ENCODE measurements at places on chromosomes 12 and 14.

DNA sequence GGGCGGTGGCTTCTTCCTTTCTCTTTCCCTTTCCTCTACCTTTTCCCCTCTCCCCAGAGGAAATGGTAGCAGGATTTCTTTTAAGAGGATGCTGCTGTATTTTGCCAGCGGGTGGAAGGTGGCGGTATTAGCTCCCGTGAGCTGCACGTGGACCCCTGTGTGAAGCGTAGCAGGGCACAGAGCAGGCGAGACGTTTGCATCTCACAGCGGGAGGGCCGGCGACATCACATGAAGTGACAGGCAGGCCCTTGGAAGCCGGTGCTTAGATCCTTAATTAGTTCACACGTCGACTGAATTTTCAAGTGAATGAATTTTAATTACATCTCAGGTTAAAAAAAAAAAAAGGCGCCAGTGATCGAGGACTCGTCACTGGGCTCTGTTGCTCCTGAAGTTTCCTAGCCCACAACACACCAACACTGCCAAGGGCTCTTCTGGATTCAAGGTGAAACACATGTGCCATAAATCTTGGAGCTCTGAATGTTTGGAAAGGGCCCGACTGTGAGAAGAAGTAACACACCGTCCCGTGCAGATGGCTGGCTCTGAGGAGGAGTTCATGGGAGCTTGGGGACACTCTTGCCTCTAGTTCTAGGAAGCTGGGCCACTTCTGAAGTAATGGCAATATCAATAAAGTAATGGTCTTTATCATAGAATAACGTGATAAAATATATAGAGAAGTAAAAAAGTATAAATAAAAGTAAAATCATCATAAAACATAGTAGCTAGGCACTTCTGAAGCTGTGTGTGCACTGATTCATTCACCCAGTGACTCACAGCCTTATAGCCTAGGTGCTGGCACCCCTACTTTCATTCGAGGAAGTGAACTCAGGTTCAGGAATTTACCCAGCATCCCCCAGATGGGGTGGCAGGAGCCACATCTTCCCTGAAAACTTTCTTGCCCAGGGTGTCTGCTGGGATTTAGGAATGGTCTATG is 75.3 kb downstream of the AACS start:
- peak; percentile 83 for DNase-seq

DNA sequence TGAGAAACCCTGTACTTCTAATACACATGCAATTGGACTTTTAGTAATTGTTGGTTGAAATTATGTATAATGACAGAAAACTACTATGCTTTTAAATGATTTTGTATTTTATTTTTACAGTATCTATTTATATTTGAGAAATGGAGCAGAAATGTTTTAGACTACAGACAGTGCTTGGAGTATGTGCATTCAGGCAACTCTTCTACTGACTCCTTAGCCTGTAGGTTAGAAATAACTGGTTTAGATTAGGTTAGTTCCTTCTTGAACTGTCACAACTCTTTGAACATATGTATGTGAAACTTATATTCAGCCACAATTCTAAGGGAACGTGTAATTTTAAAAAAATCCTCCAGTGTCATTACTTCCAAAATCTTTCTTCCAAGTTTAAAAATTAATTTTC is 1.7 kb downstream of the FGFR1OP2 start:
- DNase-seq: no peak

- DNase-seq: no peak
Measured at GRCh38 chr12:82963956-82964355, 277.2 kb downstream of the TMTC2 start.

DNA sequence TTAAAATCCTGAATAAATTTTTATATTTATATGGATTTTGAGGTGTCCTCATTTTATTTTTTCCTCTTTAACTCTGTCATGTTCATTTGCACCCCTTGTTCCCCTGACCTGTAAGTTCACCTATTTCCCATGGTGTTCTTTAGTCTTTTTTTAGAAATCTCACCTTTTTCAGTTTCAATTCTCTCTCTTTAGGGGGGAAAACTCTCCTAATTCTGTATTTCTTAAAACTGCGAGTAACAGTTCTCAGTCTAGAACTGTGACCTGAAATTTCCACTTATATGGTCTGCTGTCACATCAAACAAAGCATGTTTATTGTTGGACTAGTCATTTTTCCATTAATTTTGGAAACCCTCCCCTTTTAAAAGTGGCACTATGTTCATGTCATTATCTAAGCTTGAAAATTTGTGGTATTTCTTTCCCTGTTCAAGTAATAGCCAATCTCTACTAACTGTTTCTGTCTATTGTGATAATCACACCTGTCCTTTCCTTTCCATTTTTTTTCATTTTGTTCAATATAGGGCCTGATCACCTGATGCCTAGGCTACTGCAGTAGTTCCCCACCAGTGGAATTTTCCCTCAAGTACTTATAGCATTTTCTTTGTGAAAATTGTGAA is 14.0 kb upstream of the FBXO33 start:
- no peak for DNase-seq

- DNase-seq: no peak
Measured at GRCh38 chr12:93317227-93317626, 60.5 kb upstream of the NUDT4 start.

- DNase-seq: peak; percentile 93
Measured at GRCh38 chr12:18998343-18999261, 130.9 kb upstream of the PLEKHA5 start.

DNA sequence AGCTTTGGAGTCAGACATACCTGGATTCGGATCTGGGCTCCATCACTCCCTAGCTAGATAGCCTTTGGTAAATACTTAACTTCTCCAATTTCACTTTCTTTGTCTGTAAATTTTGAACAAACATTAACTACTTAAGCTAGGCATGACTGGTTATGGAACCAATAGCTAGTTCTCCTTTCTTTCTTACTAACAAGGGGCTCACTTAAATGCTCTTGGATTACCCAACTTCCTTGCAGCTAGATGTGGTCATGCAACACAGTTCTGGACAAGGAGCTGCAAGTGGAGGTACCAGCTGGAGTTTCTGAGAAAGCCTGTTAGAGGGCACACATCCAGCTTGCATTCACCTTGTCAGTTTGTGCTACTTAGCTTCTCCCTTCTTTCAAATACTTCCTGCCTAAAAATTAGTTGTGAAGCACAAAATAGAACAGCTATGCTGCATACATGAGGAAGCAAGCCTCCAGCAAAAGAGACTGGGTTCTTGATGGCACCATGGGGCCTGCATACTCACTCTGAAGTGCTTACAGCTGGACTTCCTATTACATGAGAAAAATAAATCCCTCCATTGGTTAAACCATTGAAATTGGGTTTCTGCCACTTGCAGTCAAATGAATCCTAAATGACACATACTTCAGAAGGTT is 210.1 kb upstream of the EEA1 start:
- DNase-seq: no peak

GRCh38 chr14:62158779-62159178 is 396.6 kb downstream of the SNAPC1 start:
- no peak for DNase-seq

- no peak for DNase-seq
Measured at GRCh38 chr12:42125388-42125767, 19.3 kb downstream of the GXYLT1 start.

- peak; percentile 77 for DNase-seq
Measured at GRCh38 chr14:78005325-78005724, 164.8 kb upstream of the NRXN3 start.

GRCh38 chr14:100147181-100147631 is 12.2 kb downstream of the DEGS2 start:
- no peak for DNase-seq

DNA sequence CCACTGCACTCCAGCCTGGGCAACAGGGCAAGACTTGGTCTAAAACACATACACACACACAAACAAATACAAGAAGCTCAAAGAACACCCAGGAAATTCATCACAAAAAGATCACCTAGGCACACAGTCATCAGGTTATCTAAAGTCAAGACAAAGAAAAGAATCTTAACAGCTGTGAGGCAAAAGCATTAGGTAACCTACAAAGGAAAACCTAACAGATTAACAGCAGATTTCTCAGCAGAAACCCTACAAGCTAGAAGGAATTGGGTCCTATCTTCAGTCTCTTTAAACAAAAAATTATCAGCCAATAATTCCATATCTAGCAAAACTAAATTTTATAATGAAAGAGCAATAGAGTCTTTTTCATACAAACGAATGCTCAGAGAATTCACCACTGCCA is 22.4 kb downstream of the CEP83 start:
- DNase-seq: no peak

DNA sequence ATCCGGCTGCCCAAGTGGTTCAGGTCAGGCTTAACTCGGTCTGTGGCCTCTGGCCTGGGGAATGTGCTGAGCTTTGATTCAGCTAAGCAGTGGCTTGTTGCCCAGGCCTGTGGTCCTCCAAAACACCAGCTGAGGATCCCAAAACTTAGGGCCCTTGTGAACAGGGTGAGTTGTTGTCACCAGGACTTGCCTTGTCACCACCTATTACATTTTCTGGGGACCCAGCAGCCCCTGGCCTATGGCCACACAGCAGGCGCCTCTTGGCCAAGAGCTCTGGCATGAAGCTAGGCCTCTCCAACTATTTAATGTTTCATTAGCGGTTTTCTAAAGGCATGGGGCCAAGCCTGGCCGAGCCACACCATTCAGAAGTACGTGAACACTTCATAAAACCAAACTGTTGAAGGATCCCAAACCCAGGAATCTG is 343.7 kb downstream of the CACNA1C start:
- DNase-seq: peak; percentile 62

DNA sequence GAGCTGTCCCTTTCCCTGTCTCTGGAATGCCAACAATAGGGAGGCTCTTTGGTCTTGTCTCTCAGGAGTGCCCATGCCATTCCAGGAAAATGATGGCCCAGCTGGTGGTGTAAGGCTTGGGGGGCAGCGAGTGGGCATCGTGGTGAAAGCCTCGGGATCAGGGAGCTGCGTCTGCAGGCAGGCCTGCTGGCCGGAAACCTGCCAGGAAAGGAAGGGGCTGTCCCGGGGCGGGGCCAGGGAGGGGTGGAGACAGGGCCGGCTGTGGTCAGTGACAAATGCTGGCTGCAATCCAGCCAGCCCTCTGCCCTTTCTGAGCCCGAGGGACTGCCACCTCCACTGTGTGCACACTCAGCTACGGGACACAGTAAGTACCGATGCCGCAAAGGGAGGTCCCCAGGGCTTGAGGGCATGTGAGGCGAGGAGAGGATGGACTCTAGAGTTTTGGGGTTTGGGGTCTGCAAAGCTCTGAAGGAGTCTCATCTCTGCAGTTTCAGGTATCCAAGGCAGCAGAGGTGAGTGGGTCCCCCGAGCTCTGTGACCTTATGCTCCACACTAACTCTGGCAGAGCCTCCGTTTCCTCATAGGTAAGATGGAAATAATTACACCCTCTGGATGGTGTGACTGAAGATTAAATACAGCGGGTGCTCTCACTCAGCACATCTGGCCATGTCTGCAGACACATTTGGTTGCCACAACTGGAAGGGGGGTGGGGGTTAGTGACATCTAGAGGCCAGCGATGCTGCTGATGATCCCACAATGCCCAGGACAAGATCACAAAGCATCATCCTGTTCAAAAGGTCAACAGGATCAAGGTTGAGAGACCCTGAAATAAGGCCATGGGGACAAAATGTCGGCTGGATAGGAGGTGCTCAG is at the start of gene SERPINA5:
SERPINA5 (plus strand) TSS at position 300 of the 873 bp plus-strand sequence. CDS start 5,937 bp downstream, outside the sequence.
- peak; percentile 55 for DNase-seq

GRCh38 chr14:96085369-96085768 is 46.2 kb downstream of the C14orf132 start:
- no peak for DNase-seq

DNA sequence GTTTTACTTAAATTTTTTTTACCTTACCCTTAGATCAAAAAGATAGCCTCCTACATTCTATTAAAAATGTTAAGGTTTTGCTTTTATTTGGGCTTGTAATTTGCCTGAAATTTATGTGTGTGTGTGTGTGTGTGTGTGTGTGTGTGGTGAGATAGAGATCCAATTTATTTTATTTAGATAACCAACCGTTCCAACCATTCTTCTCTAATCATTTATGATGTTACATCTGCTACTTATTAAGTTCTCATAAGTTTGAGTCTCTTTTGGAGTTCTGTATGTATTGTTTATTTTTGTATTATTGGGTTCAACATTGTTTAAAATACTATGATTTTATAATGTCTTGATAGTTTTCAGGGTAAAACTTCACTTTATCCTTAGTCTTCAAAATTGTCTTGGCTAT is 70.6 kb upstream of the PAWR start:
- no peak for DNase-seq

GRCh38 chr14:99189201-99189801 is 82.7 kb downstream of the BCL11B start:
- no peak for DNase-seq

- DNase-seq: no peak
Measured at GRCh38 chr12:44019118-44019517, 183.2 kb downstream of the TMEM117 start.

DNA sequence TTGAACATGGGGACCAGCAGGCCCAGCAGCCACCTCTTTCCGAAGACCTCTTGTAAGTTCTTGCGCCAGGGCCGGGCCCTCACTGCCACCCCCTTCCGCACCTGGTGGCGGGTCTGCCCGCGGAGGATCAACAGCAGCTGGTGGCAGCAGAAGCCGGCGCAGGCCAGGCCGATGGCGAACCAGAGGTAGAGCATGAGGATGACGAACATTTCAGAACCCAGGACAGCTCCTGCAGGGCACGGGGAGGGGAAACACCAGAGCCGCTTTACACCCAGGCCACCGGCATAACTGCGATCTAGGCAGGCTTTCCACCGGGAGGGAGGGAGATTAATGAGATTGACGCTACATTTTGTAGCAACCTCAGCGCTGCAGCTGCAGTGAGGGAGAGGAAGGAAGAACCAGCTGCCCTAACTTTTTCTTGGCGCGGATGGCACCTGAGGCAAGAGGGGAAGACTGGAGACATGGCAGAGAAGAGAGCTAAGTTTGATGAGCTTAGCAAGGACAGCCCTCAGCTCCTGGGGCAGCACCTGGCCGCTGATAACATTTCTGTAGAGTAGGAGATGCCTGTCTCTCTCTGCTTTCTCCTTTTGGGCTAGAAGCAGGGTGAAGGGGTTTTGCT is 7.8 kb downstream of the ZDHHC22 start:
- peak; percentile 58 for DNase-seq

- DNase-seq: no peak
Measured at GRCh38 chr12:3259973-3260372, 182.8 kb downstream of the TSPAN9 start.

DNA sequence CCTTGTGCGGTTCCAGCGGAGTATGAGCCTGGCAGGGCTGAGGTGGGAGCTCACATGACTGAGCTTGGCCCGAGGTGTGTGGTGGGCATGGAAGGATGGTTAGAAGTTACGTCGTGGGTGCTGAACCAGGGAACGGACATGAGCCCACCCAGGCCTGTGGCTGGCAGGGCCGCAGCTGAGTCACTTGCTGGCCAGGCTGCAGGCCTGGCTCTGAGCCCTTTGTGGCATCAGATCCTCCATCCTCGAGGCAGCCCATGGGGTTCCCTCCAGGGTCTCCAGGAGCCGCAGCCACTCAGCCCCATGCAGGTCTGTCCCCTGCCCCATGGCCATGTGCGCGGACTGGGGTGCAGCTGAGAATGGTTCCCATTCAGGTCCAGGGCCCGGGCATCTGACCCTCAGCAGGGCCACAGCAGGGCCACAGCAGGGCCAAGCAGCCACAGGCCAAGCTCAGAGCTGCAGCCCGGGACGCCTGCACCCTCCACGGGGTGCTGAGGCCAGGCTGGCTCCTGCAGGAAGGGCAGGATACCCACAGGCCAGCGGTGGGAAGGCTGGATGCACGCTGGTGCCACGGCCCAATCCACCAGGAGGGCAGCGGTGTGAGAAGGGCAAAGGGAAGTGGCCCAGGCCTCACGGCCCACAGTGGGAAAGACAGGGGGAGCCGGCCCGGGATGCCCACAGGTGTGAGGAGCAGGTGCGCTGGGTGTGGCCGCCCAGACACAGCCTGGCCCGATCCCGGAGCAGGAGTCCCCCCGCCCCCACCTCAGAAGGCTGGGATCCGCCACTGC is 26.3 kb upstream of the ULK1 start:
- no peak for DNase-seq
